EH (cell line): ENCODE measurements at places on chromosomes 6 and 20.

DNA sequence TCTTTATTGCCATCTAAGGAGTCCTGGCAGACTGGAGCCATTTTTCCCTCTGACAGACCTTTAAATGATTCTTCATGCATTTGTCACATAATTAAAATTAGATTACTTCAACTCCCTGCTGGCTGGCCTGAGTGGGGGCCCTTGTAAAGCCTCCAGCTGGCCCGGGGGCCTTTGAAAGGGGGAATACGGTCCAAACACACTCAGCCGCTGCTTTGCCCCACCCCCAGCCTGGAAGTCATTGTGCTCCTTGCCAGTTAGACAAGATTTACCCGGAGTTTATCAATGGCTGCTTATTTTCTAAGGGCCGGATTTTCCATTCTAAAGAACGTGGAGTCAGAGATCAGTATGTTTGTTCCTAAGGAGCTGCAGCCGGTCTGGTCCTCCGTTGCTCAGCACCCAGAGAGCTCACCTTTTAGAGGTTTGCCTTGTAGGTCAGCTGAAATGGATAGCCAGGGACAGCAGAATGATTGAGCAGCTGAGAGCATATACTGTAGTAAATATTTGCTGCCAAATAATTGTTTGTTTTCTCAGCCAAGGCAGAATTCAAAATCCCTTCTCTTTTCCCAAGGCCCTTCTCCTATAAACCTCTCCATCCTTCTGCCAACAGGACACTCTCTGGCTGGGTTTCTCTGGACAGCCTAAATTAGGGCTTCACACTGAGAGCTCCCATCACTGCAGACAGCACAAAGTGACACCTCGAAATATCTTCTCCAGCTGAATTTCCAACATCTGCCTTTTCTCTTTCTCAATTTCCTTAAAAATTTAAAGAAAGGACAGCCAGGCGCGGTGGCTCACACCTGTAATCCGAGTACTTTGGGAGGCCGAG is 68.4 kb upstream of the RBM24 start:
- DNase-seq: peak; percentile 65

- DNase-seq: peak; percentile 36
Measured at GRCh38 chr6:151494235-151494935, 568 bp downstream of the CCDC170 start.

DNA sequence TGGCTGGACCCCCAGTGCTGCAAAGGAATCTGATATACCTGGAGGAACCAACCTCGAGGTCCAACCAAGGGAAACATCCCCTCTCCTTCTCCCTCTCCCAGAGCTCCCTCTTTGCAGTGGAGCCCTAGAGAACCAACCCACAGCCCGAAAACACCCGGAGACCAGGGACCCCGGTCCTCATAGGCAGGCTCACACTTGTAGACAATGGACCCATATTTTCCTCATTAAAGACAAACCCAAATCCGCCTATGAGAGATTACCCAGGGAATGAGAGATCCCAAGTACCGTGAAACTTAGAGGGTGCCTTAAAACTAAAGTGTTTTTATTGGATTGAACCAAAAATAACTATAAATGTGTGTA is 9.6 kb upstream of the FOXF2 start:
- DNase-seq: no peak

GRCh38 chr20:21808863-21809664 is 103.6 kb downstream of the PAX1 start:
- no peak for DNase-seq
